ENCODE measurements at places on chromosomes 16 and 17.
A peak's percentile ranks its signal among the peaks of the same experiment; 100 is the strongest.

- DNase-seq = no peak
Measured at GRCh38 chr17:29571883-29572681, 3.6 kb downstream of the TP53I13 start.

GRCh38 chr17:73568934-73569333 is 75.3 kb downstream of the SDK2 start:
- no peak for DNase-seq

GRCh38 chr16:85465328-85466303 is 147.5 kb upstream of the GSE1 start:
- no peak for DNase-seq

DNA sequence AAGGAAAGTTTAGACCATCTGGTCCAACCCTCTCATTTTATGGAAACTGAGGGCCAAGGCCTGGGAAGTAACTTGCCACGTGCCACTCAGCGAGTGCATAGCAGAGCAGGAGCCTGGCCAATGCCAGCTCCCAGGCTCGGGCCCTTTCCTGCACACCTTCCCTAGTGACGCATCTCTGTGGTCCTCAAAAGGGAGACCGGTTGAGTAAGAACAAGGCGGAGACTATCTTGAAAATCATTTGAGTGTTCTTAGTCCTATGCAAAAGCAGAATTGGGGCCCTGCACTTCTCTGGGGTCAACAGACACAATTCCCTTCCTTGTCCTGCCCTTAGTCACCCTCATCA is 2.8 kb downstream of the CCL4 start:
- DNase-seq = no peak

DNA sequence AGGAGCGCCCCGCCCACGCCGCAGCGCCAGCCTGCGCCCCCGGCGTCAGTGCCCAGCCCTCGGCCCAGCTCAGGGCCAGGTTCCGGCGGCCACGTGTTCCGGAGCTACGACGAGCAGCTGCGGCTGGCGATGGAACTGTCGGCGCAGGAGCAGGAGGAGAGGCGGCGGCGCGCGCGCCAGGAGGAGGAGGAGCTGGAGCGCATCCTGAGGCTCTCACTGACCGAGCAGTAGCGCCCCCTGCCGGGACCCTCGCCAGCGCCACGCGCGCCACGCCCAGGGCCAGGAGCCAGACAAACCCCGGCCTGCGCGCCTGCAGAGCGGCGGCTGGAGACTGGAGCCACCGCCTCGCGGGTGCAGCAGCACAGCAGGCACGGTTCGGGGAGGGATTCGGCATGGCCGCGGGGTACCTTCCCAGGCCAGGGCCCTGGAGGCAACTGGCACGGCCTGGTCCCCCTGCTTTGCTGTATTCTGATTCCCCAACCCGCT is 9.3 kb downstream of the CORO6 start:
- DNase-seq = peak; percentile 97

- no peak for DNase-seq
Measured at GRCh38 chr16:63612462-63613227, 1509.2 kb downstream of the CDH11 start.

DNA sequence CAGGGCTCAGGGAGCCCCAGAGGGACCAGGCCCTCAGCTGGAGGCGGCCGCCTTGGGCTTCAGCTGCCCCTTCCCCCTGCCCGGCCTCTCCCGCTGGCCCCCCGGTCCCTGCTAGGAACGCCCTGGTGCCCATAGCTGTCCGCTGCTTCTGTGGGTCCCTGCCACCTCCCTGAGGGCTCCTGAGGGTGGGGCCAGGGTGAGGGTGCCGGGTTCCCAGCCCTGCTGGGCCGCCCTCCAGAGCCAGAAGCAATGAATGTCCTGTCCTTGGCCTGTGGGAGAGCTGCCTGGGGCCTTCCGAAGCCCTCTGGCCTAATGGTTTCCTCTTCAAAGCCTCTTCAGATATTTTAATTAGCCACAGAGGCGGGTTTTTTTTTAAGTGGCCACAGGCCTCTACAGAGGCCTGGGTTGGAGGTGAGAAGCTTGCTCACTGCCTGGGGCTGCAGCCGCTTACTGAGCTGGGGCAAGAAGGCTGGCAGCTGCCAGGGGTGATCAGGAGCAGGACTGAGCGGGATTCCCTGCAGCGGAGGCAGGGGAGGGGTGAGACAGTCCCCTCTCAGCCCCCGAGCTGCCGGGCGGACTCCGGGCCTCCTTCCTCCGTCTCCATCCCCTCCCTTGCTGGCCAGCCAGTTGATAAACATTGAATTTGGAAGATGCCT is 9.9 kb downstream of the CENPX start:
- no peak for DNase-seq

DNA sequence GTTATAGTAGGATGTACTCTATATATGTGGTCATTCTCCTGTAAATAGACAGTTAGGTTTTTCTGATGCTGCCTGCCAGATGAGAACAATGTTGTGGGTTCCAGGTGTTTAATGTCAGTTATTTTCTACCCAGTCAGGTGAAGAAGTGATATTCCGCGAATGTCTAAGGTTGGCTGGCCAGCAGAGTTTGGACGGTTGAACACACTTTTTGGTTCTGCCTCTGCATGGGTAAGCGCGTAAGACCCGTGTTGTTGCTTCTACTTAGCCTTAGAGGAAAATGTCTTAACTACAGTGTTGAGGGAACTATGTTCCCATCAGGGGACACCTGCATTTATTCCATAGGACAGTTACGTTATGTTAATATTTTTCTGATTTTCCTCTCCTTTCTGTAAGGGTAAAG is 162.6 kb downstream of the MAP2K6 start:
- DNase-seq = no peak

DNA sequence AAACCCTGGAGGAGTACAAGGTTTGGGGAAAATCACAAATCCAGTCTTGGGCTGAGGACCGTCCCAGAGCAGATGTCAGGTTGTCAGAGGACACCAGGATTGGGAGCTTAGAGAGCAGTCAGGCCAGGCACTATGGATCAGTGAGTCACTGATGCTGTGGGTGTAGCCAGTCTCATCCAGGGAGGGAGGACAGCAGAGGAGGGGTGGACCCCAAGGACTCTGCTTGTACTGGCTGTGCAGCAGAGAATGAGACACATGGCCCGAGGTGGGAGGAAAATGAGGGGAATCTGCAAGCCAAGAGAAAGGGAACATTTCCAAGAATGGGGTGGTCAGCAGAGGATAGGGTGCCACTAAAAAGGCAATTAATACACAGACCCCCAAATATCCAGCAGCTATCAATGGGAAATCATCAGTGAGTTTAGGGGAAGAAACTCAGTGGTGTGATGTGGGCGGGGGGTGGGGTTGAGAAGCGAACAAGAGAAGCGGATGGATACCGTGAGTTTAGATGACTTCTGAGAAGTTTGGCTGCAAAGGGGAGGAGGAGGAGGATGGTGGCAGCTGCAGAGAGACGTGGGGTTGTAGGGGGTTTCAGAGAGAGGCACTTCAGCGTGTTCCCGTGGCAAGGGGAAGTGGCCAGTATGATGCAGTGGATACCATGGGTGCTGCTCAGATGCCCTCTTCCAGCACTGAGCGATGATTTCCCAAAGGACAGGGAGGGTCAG is 43.9 kb downstream of the ARHGAP27 start:
- DNase-seq = no peak

DNA sequence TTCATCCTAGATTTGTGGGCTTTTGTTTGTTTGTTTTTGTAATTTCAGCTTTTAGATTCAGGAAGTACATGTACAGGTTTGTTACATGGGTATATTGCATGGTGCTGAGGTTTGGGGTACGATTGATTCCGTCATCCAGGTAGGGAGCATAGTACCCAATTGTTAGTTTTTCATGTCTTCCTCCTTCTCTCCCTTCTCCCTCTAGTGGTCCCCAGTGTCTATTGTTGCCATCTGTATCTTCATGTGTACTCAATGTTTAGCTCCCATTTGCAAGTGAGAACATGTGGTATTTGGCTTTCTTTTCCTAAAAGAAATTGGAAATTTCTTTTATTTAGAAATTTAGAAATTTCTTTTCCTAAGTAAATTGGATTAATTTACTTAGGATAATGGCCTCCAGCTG is 37.1 kb upstream of the BCAS3 start:
- no peak for DNase-seq

DNA sequence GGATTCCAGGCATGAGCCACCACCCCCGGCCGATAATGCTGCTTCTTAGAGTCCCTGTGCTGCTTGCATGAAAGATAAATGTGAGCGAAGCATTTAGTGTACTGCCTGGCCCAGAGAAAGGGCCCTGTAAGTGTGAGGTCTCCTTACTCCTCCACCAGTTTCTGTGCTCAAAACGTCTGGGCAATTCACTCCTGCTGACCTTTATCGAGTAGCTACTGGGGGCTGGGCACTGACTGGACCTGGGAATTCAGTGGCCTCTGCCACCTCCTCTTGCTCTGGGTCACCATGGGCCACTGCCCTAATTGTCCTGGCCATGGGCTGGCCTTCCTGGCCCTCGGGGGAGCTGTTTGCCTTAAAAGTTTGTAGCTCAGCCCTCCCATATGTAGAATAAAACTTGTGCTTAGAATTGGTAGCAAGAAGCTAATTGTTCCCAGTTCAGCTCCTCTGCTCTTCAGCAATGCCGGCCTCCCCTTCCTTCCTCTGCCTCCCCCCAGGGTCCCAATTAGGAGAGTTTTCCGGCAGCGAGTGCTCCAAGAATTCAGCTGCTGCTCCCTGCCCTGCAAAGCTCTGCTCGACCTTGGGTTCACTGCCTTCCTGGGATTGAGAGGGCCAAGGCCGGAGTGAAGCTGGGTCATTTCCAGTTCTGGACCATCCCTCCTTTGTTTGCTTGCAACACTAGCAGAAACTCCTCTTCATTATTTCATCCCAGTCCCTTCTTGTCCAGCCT is 98.9 kb upstream of the CDC42EP4 start:
- DNase-seq = no peak

GRCh38 chr16:57355898-57356414 is 2.6 kb upstream of the CCL22 start:
- no peak for DNase-seq
